ENCODE measurements at places on chromosomes 11 and 22.

DNA sequence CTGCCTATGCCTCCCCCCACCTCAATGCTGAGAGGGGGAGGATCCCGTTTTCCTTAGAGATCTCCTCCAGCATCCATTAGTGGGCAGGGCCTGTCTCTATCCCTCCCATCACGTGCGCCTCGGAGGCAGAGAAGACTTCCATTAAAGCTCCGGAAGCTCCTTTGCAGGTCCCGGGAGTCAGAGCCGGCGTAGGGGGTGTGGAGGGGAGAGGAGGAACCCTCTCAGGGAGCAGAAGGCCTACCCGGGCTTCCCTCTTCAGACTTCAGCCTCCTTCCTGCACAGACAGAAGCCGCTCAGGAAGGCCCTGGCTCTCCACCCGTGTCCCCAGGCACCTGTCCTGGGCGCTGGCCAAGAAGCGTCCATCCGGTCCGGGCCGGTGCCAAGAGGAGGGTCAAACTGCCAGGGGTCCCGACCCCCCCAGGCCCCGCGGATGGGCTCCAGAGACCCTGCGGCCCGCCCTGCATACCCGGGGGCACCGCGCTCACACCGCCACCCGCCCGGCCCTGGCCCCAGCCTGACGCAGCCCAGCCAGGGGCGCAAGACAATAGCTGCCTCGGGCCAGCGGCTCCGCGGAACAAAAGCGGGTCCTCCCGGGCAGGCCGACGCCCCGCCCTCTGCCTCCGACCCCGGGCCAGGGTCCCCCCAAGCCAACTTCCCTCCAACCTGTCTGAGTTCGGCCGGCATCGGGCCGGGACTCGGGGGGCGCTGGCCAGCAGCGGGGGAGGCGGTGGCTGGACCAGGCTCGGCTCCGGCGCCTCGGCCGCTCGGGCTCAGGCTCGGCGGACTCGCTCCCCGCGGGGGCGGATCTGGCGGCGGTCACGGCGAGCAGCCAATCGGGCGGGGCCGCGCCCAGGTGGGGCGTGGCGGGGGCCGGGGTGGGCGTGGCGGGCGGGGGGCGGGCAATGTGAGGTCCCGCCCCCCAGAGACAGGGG is 29.9 kb downstream of the ARVCF start:
- peak; percentile 93 for DNase-seq

- DNase-seq = peak; percentile 83
These were observed 115.0 kb downstream of the SLC1A2 start for GRCh38 chr11:35304386-35304775.

DNA sequence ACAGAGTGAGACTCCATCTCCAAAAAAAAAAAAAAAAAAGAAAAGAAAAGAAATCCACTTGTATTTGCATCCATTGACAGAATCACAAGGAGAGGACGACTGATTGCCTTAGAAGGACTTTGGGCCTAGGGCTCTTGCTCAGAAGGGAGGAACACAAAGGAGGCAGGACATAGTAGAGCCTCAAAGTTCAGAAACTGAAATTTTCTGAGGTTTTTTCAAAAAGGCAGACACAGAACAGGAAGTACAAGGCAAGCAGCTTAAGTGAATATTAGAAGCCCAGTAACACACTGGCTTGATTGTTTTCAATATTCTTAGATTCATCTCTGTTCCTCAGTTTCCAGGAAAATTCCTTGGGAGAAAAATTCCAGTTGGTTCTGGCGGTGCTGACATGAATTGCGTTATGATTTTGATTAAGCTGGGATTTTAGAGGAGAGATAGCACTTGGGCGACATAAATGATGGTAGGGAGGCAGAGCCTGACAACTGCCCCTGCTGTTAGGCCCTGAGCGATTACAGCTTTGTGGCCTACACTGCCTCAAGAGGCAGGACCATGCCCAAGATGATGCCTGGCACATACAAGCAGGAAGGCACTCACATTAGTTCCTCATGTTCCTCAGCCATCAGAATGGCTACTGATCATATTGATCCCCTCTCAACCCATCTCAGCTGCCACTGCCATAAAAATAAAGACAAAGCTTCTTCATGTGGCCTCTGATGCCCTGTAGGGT is 15.3 kb downstream of the CLPB start:
- DNase-seq = no peak

DNA sequence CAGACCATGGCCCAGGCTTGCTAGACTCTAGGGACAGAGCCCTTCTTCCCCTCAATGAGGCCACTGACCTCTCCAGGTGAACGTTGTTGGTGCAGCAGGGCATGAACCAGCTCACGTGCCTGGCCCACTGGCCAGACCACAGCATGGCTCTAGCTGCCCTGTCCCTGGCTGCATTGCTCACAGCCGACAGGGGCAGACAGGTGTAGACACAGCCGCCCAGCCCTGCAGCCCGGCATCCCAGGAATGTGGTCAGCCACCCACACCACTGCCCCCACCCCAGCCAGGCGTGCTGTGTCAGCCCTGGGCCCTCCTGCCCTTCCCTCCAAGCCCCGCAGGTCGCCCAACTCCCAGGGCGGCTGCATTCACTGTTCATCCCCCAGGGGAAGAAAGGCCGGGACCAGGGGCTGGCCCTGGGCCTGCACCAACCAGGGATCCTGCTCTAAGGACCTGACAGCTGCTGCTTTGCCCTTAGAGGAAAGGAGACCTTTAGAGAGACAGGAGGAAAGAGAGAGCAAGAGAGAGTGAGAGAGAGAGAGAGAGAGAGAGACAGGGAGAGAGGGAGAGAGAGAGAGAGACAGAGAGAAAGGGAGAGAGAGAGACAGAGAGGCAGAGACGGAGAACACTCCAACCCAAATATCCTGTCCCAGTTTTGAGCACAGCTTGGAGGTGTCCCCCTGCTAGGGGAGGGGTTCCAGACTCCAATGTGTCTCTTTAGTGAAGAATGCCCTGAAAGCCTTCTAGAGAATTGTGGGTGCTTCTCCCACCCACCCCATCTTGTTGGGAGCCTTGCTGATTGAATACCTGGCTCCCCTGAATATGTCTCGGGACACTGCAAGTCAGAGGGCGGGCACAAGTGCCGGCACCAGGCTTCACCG is 44.2 kb upstream of the LINC01488 start:
- DNase-seq = no peak

- peak; percentile 80 for DNase-seq
These were observed 18.9 kb downstream of the LIMK2 start for GRCh38 chr22:31230871-31231621.

GRCh38 chr22:20885017-20885556 is 26.3 kb downstream of the SNAP29 start:
- DNase-seq = no peak

DNA sequence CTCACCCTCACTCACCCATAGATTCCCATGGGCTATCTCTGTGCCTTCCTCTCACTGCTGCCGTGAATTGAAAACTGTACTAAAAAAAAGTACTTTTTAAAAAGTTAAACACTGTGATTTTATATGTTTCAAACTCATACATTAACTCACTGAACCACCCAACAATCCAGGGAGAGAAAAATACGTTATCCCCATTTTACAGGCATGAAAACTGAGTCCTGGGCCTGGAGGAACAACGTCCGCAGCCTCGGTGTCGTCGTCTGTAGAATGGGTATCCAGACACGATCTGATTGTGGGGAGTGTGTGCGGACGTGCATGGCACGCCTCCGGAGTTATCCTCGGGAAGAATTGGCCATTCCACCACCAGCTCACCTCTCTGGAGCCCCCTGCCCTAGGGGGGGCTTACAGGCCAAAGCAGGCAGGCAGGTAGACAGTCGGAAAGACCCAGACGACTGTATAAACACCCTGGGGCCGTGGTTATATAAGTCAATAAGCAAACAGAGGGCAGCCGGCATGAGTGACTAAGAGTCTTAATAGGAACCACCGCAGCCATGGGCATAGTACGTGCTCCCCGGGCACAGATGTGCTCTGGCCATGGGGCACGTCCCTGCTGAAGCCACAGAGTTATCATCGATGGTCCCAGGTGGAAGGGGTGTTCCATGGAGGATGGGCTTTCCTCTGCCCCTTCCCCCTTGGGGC is 7.1 kb upstream of the PDGFB start:
- no peak for DNase-seq

DNA sequence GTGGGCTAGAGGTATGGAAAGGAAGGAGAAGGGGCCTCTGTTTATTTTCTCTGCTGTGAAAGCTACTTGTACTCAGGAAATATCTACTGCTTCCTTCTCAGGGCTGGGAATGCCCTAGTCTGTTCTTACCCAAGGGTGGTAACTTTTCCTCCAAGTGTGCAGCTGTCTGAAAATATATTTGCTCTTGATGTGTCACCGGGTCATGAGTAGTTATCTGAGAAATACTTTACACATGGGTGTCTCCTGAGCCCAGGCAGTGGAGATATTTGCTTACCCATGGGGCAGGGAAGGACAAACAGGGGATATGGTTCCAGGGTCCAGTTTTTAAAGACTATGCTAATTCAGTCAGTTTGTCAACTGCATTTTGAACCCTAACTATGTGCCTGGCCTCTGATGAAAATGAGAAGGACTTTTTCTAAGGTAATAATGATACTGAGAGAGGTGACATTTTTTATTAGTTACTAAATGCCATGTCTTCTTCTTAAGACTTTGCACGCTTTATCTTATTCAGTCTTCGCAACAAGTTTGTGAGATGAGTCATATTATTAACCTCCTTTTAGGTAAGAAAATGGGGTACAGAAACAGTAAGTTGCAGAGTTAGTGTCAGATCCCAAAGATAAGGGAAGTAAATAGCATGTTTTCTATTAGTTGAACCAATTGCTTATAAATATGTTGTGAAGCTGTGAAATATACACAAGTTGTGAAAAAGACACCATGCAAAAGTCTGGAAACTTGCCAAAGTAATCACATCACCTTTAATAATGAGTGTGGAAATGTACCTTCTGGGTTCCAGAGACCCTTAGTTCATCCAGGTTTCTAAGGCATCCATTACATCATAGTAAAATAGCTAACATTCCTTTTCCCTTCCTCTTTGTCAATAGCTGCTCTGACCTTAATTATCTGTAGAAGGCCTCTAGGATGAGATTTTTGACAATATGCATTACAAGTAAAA is 22.9 kb downstream of the SYTL2 start:
- DNase-seq = peak; percentile 50

GRCh38 chr22:37410174-37411055 is 16.9 kb downstream of the ELFN2 start:
- no peak for DNase-seq

- DNase-seq = no peak
These were observed 7.3 kb upstream of the RGL4 start for GRCh38 chr22:23683545-23683944.

GRCh38 chr22:41823797-41824196 is 9.1 kb upstream of the SREBF2 start:
- no peak for DNase-seq

GRCh38 chr11:134512061-134512460 is 100.0 kb upstream of the B3GAT1 start:
- no peak for DNase-seq

- DNase-seq = no peak
These were observed 32.8 kb downstream of the MS4A2 start for GRCh38 chr11:60121264-60121663.

- peak; percentile 51 for DNase-seq
These were observed 52.6 kb downstream of the SWAP70 start for GRCh38 chr11:9716275-9717039.

GRCh38 chr22:25823276-25823675 is 81.3 kb downstream of the MYO18B start:
- no peak for DNase-seq

DNA sequence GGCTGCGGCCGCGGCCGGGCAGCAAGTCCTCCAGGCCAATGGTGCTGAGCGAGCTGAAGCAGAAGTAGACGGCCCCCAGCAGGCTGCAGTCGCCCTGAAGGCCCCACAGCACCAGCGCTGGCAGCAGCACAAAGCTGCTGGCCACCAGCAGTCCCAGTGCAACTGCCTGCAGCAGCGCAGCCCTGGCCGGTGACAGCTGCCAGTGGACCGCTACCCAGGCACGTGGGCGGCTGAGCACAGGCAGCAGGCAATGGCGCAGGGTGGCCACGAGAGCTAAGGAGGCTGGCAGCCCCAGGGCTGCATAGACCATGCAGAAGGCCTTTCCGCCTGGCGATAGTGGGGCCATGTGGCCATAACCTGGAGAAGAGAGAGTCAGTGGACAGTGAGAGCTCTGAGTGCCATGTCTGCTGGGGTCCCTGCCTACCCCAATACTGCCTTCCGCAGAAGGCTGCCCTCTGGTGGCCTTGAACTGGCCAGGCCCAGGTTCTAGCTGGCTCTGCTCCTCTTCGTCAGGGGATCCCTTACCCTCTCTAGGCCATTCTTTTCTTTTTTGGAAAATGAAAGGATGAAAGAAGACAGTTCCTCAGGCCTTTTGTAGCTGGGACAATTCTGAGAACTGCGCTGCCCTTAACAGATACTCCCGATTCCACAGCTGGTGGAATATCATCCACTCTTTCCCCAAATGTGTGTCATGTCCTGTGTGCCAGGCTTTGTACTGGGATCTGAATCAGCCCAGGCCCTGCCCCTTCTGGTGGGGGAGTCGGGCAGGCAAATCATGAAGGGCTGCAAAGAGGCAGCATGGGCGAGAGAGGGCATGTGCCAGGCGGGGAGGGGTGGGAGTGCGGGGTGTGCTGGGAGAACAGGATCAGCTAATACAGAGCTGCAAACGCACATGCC is 1.8 kb downstream of the KCNK7 start:
- DNase-seq = peak; percentile 69

GRCh38 chr22:38732251-38732815 is 23.5 kb downstream of the SUN2 start:
- DNase-seq = no peak

GRCh38 chr11:108551651-108552462 is 41.7 kb downstream of the EXPH5 start:
- DNase-seq = peak; percentile 86

DNA sequence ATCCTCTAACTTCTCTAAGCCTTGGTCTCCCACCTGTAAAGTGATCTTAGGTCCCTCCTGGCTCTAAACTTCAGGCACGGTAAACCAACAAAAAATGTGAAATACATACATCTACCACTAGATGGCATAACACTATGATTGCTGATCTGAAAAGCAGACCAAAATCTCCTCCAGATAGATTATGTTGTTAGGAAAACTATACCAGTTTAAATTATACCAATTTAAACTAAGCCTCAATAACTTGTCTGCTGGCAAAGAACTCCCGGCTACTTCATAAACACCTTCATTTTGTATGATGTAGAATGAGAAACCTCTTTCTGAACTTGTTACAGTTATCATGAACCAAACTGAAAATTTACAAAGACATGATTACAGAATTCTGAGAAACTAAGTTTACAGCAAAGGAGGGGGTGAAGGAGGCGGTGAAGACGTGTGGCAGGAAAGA is 85.9 kb downstream of the SBF2 start:
- peak; percentile 22 for DNase-seq

- DNase-seq = peak; percentile 63
These were observed 56.1 kb downstream of the AMBRA1 start for GRCh38 chr11:46537537-46538295.

- no peak for DNase-seq
These were observed 468.4 kb downstream of the NELL1 start for GRCh38 chr11:21137803-21138202.

GRCh38 chr22:24424901-24425775 is 2.3 kb upstream of the ADORA2A start:
- no peak for DNase-seq
